ENCODE measurements at places on chromosomes 3 and 15. TPM values are rescaled to one million over a fixed set of nuclear protein-coding genes. Genes with fewer than 3 reads are reported as not detected.

Gene GRIP2
- total RNA-seq = 0.68 TPM

Gene CRABP1
- total RNA-seq = 4.5 TPM

Gene RHOA
- 369 TPM for total RNA-seq

Gene NAALADL2
- total RNA-seq = 18.5 TPM

Gene CIDEC
- 5.3 TPM for total RNA-seq

Gene RFTN1
- total RNA-seq = 13.9 TPM

Gene SPESP1
- total RNA-seq = 1.9 TPM

Gene GXYLT2
- 3.1 TPM for total RNA-seq

Gene GTF2A2
- 33.7 TPM for total RNA-seq

Gene MUC13
- 1.4 TPM for total RNA-seq

Gene GATM
- total RNA-seq = 44.3 TPM

Gene MST1
- total RNA-seq = 12.5 TPM

Gene MYLK
- total RNA-seq = 2,024 TPM

Gene CLDN1
- 0.36 TPM for total RNA-seq

Gene GPR160
- total RNA-seq = not detected

Gene MYL3
- total RNA-seq = 1.5 TPM

Gene NRROS
- total RNA-seq = 4.4 TPM

Gene GCHFR
- 2.2 TPM for total RNA-seq

Gene MCF2L2
- 4.6 TPM for total RNA-seq

Gene LOXL1
- total RNA-seq = 11.8 TPM

Gene CTXND1
- 0.71 TPM for total RNA-seq

Gene FOXL2
- not detected for total RNA-seq

Gene XIRP1
- total RNA-seq = not detected

Gene PLA1A
- total RNA-seq = 4.6 TPM

Gene NR2E3
- not detected for total RNA-seq

Gene REC114
- total RNA-seq = not detected

Gene EOMES
- total RNA-seq = not detected

Gene PEX11A
- total RNA-seq = 16.5 TPM

Gene MOBP
- not detected for total RNA-seq

Gene THAP10
- 3.6 TPM for total RNA-seq

Gene DPPA2
- total RNA-seq = not detected

Gene AADAC
- total RNA-seq = not detected

Gene PRTG
- 1.3 TPM for total RNA-seq

Gene COLQ
- 5.3 TPM for total RNA-seq

Gene CLDN18
- total RNA-seq = not detected

Gene NDUFB4
- total RNA-seq = 135 TPM

Gene KCNAB1
- total RNA-seq = 5.0 TPM

Gene STAB1
- total RNA-seq = 120 TPM

Gene RASGRP1
- total RNA-seq = 0.33 TPM

Gene MINDY4B
- total RNA-seq = not detected

Gene P2RY14
- 8.3 TPM for total RNA-seq

Gene CYP8B1
- not detected for total RNA-seq

Gene GATA2
- total RNA-seq = 3.5 TPM

Gene MLF1
- 5.0 TPM for total RNA-seq

Gene ZNF197
- 20.3 TPM for total RNA-seq

Gene TMEM39A
- 23.8 TPM for total RNA-seq

Gene WDR76
- 10.9 TPM for total RNA-seq

Data from sigmoid colon (tissue), 7 donors.